ENCODE measurements at places on chromosomes 12 and 14. TPM values are rescaled to one million over a fixed set of nuclear protein-coding genes. Genes with fewer than 3 reads are reported as not detected.

DLGAP5 gene
- 72.8 TPM for total RNA-seq

DCP1B gene
- 13.8 TPM for total RNA-seq

PLEKHA5 gene
- total RNA-seq = 18.9 TPM

A2M gene
- total RNA-seq = 3.0 TPM

SLC17A8 gene
- not detected for total RNA-seq

LALBA gene
- not detected for total RNA-seq

TEX22 gene
- total RNA-seq = 3.8 TPM

KRT8 gene
- total RNA-seq = 1,655 TPM

LGR5 gene
- not detected for total RNA-seq

NFATC4 gene
- 7.6 TPM for total RNA-seq

CCDC177 gene
- not detected for total RNA-seq

ITGB7 gene
- 1.9 TPM for total RNA-seq

SYNDIG1L gene
- total RNA-seq = not detected

AICDA gene
- not detected for total RNA-seq

CLEC4E gene
- total RNA-seq = not detected

LMNTD1 gene
- not detected for total RNA-seq

FBXO21 gene
- total RNA-seq = 45.5 TPM
